ENCODE measurements at places on chromosomes 4 and X. TPM values are rescaled to one million over a fixed set of nuclear protein-coding genes. Genes with fewer than 3 reads are reported as not detected.

TLR6 gene
- 0.98 TPM for total RNA-seq

PLAC1 gene
- 10.1 TPM for total RNA-seq

XAGE1A gene
- total RNA-seq: not detected

CD40LG gene
- total RNA-seq: not detected

DNA sequence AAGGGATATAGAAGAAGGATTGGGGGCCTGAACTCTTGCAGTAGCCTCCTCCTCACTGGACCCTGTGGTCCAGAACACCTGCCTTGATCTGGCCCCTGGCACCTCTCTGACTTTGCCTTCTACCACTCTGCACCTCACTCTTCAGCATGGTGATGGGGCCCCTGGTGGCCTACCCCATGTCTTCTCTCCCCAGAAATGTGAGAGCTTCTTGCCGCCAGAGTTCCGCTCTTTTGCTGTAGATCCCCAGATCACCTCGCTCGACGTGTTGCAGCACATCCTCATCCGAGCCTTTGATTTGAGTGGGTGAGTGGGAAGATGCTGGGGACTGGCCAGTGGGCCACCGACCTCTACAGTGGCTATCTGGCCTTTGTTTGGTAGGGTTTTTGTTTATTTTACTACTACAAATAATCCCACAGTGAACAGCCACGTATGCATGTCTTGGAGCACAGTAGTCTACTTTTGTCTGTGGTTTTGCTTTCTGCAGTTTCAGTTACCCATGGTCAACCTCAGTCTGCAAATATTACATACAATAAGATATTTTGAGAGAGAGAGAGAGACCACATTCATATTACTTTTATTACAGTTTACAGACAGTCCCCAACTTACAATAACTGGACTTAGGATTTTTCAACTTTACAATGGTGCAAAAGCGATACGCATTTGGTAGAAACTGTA lies 1.8 kb downstream of the TBC1D25 start:
- no peak for DNase-seq

DNA sequence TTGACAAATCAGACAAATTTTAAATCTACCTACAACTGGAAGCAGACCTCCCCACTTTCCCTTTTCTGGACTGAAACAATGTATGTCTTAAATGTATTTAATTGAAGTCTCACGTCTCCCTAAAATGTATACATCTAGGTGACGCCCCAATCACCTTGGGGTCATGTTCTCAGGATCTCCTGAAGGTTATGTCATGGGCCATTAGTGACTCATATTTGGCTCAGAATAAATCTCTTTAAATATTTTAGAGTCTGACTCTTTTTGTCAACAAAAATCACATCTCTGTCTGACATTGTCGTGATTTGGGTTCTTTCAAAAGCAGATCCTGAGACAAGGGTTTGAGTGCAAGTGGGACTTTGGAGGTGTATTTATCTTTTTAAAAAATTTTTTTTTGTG lies 26.2 kb upstream of the BOD1L1 start:
- no peak for DNase-seq

DNA sequence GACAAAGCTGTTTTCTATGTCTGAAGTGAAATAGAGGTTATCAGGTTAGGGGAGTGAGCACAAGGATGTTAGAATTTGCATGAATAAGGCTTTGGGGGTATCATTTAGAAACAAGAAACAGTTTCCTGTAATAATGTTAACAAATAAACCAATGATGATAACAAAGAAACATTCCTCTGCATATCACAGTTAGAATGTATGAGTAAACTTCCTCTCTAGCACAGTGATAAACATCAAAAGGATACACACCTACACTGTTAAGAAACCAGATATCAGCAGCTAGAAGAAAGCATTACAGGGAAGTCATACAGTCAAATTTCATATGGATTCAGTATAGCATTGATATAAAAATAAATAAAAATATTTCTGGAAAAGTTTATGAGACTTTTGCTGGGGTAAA lies 340.0 kb upstream of the MAGEB16 start:
- no peak for DNase-seq

GRCh38 chr4:54363037-54363436 lies 133.9 kb downstream of the PDGFRA start:
- no peak for DNase-seq

GRCh38 chr4:47031751-47032404 lies 511 bp downstream of the GABRB1 start:
- DNase-seq: no peak

GRCh38 chrX:8868906-8869305 lies 67.7 kb upstream of the FAM9A start:
- no peak for DNase-seq

DNA sequence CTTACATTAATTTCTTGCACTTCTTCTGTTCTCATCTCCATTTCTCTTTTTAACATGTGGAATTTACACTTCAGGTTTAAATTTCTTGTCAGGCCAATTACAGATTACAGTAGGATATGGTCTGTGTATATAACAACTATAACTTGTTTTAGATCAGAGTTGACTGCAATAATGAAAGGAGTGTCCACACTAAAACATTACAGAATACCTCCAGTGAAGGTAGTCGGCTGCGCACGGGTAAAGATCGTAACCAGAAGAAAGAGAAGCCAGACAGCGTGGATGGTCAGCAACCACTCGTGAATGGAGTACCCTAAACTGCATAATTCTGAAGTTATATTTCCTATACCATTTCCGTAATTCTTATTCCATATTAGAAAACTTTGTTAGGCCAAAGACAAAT lies 32.6 kb upstream of the FMR1NB start:
- no peak for DNase-seq

- no peak for DNase-seq
Observed at GRCh38 chr4:150366487-150366999, 215.4 kb upstream of the MAB21L2 start.

- no peak for DNase-seq
Observed at GRCh38 chrX:1465286-1466231, 12.8 kb upstream of the ASMTL start.

DNA sequence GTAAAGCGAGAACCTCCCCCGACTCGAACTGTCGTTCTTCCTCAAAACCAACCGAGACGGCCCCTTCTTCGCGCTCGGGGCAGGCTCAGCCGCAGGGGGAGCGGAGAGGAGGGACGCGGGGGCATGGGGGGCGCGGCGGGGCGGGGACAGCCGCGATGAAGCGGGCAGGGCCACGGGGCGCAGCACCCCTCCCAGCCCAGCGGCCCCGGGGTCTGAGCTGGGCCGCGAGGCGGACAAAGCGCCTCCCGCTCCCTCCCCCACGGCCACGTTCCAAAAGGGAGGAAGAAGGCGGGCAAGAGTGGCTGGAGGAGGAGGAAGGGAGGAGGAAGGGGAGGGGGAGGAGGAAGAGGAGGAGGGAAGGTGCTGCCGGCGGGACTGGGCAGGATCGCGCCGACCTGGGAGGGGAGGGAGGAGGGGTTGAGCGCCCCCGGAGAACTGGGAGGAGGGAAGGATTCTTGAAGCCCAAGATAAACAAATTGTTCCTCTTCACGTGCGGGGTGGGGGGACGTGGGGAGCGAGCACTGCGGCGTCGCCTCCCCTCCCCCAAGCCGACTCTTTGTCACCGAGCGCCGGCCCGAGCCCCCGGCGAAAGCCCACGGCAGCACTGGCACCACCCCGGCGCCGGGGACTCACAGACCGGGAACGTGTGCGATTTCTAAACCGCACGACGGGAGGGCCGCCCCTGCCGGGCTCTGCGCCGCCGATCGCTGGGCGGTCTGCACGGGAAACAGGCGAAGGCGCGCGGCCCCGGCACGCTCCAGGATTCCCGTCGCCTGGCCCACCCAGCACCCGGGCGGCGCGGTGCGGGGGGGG lies 2.9 kb downstream of the MAML3 start:
- peak; percentile 87 for DNase-seq

- DNase-seq: no peak
Observed at GRCh38 chr4:100843910-100844309, 326.1 kb upstream of the EMCN start.

- no peak for DNase-seq
Observed at GRCh38 chr4:184534511-184535391, 60.4 kb upstream of the IRF2 start.

GRCh38 chrX:149571770-149572169 lies 15.5 kb downstream of the MAGEA9B start:
- DNase-seq: no peak

DNA sequence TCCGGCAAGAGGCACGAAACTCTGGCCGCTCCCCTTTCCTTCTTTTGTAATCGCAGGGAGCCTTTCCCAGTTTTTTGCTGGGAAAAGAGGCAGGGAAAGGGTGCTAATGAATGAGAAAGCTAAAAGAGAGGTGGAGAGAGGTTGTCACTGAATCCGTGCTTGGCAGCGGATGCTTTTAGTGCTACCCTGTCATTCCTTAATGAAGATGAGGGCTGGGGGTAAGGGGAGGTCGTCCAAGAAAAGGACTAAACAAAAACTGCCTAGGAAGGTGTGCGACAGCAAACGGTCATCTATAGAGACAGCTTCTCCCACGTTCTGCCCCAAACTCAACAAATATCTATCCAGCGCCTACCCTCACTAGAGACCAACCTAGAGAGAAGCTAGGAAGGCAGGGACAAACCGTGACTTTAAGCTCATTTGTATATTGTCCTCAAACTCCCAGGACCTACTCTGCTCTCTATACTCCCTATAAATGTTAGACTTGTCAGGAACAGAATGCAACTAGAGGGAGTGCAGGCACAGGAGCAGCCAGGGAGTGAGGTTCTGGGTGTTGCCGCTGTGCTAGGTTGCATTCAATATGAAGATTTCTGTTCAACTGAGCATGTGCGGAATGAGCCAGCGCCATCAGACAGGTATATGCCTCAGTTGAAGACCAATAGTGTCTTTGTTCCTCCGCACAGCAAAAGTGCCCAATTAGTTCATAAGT lies 777 bp upstream of the CASK start:
- DNase-seq: no peak
